RKO (cell line): ENCODE measurements at places on chromosomes 2 and 18.

DNA sequence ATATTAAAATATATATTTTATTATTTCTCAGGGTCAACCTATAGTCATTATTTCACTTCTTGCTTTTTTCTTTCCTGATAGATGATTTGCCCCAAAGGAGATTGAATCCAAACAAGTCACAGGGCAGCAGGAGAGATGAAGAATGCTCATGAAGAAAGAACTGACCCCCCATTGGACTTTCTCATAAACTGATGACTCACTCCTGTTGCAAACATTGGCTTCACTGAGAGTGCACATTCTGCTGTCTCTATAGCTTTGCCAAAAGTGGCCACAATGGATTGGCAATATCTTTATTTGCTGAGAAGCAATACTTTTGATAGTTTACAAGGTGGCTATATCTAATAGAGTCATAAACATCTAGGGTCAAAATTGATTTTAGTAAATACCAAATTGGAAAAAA lies 55.9 kb upstream of the ZNF385B start:
- peak; percentile 22 for DNase-seq

- DNase-seq: no peak
These were observed 290.4 kb upstream of the RBMS1 start for GRCh38 chr2:160784034-160784433.

- DNase-seq: no peak
These were observed 1.1 kb upstream of the CEP192 start for GRCh38 chr18:12990123-12990475.

DNA sequence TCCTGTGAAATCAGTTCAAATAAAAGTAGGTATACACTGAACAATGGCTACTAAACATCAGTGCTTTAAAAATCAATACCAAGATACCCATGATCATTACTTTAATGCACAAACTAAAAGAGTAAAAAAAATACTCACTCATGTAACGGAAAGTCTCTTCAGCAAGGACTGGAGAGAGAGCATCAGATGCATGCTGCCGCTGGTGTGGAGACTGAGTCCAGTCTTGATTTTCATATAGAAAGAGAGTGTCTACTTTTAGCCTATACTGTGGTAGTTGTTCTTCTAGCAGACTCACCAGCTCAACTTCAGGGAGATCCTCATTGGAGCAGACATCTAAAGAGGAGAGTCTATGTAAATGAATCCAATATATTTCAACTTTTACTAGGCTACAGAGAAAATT lies 44.0 kb downstream of the TRAK2 start:
- DNase-seq: no peak

DNA sequence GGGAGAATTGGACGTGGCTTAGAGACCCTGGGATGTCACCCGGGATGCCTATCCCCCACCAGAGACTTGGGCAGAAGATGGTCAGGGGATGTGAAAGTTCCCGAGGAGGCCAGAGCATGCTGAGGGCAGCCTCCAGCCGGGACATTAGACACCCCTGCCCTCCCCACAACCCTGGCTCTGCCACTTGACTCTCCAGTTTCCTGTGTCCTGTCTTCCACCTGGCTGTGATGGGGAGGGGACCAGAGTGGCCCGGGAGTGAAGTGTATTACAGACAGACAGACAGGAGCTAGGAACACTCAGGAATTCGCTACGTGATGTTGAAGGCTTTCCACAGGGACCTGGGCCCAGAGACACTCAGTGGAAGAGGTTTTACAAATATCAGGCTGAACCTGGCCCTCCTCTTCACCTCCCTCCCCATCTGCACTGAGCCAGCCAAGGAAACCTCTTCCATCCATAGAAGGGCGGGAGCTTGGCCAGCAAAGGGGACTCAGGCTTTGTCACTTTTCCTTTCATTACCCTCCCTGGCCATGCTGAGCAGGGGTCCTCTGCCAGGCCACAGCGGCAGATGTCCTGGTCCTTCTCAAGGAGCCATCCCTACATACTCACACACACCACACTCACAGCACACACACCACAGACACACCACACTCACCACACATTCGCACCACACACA lies 60.7 kb downstream of the SDC1 start:
- DNase-seq: peak; percentile 25

DNA sequence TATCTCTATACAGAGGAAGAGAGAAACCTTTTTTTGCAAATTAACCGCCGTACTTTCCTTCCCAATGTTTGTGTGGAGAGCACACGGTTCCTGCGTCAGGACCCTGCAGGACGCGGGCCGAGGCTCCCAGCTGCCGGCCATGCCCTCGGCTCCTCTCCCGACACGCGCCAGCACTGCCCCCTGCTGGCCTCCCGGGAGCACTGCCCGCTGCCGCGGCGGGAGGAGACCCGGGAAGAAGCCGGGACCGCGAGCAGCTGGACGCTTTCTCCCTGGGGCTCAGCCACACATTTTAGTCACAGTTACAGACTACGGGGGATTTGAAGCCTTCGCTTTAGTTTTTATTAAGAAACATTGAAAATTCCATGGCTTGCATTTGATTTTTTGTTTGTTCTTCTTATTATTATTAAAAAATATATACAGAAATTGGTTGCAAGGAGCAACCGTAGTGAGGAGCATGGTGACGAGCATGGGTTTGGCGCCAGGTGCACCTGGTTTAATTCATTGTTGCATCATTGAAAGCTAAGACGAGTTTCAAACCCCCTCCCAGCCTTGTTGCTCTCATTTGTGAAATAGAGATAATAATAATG lies 401.2 kb downstream of the GALR1 start:
- DNase-seq: no peak

DNA sequence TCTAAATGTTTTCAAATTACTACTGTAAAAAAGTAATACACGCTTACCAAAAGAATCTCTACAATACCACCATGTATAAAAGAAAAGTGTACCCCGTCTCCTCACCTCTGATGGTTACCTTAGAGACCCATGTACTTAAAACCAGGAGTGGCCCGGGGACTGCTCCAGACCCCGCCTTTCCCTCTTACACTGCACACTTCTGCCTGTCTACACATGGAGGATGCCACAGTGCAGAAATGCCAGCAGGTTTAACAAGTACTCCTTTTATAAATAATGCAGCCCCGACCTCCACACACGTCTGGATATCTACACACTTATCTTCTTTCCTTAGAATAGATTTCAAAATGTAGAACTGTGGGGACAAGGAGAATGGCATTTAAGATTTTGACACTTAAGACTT lies 5.3 kb downstream of the HDAC4 start:
- DNase-seq: no peak

GRCh38 chr2:136247204-136247950 lies 129.4 kb upstream of the CXCR4 start:
- peak; percentile 32 for DNase-seq

DNA sequence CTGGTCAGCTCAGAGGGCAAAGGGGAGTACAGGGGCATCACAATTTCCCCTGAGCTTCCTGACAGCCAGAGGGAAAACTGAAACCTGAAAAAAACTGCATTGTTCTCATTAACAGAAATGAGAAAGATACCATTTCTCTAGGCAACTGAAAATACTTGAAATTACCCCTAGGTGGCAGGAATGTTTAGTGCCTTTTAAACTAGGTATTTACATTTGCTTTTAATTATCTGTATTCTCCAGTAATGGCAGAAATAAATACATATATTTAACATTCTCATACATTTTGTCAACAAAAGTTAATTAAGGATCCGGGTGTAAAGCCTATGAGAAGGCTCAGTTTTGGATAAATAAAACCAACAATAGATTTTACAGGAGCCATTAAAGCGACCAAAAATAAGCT lies 34.5 kb downstream of the RPL31 start:
- peak; percentile 41 for DNase-seq

DNA sequence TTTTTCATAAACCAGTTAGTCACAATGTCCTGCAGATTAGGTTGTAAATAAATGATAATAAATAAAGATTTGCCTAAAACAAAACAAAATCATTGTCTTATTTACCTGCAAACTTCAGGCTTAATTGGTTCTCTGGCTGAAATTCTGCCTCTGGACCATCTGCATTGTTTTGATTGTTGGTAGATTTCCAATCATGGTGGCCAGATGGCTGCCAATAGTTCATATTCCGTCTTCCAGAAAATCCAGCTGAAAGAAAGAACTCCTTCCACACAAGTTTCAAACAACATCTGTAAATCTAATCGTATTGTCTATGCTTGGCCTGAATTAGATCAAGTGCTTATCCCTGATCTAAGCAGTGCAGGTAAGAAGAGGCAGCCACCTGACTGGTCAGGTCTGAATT lies 771.1 kb upstream of the ZEB2 start:
- no peak for DNase-seq

DNA sequence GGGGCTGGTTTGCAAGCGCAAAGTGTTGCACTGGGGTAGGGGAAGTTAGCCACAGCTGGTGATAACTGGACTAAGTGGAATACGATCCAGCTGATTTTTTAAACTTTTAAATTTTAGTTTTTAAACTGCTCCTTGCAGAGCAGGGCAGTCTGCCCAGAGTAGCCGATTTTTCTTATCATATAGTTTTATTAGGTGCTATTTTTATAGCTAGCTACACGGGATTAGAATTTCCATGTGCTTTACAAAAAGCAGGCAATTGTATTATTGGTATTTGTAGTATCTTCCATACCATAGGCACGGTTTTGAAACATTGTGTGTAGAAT lies 9.6 kb downstream of the CPLX4 start:
- DNase-seq: no peak

DNA sequence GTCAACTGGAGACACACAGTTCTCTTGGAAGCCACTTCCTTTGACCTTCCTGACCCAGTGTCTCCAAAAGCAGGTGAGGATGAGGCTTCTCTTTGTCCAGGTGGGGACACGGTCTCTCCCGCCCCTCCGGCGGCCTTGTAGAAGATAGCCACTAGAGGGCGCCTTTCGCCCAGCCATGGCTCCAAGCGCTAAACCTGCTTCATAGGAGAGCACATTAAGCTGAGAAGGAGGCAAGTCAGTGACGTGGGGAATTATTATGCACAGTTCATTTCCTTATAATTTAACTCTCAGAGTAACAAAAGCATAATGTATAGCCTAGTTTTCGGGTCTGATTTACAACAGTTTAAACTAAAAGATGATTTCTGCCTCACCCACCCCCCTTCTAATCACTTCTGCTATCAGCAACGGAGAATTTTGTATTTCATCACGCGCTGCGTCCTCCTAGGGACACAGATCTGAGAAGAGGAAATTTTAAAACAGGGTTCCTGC lies 208.7 kb downstream of the ICOS start:
- peak; percentile 70 for DNase-seq

- DNase-seq: no peak
These were observed 22.3 kb downstream of the CELF4 start for GRCh38 chr18:37543321-37543720.

DNA sequence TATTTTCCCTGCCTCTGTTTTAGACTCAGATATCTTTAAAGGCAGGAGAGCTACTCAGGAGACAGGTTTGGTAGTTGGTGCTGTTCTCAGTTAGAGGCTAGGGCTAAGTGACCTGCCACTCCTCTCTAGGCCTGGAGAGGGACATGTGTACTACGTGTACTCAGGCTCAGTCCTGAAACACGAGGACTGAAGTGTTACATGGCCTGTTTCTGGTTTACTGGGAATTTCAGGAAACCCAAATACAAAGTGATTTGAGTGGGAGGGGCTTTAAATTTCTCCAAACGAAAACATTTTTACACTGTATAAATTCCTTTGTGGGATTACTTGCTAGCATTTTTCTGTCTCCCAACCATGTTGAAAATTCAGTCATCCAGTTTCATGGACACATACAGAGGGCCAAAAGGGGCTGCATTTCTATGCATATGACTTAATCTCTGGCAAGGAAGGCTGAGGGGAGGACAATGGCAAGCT lies 343.3 kb downstream of the CYP26B1 start:
- no peak for DNase-seq

DNA sequence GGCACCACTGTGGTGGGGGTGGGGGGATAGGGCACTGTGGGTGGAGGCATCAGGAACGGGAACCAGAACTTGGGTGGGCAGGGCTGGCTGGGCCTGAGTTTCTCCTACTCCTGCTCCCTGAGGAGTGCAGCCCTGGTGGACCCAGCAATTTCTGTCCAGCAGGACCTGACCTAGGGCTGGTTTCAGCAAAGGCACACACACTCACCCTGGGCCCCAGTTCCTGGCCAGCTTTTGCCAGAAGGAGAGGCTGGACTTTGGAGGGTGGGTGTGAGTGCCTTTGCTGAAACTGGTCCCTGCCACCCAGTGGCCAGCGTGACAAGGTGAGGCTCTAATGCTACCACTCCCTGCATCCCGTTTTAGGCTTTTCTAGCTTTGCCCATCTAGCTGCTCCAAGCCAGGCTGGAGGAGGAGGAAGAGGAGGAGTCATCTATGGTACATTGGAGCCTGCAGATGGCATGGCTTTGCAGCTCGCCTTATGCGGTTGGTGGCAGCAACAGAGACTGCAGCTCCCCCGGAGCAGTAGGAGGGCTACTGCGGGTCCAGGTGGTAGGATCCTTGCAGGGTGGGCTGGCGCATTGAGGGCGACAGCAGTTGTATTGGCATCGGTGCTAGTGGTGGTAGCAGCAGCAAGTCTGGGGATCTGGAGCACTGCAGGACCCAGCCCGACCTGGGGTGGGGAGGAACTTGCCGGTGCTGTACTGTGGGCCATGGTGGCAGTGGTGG lies 40.4 kb upstream of the IMP4 start:
- DNase-seq: no peak

GRCh38 chr18:76437011-76437410 lies 58.0 kb downstream of the ZNF516 start:
- DNase-seq: no peak

DNA sequence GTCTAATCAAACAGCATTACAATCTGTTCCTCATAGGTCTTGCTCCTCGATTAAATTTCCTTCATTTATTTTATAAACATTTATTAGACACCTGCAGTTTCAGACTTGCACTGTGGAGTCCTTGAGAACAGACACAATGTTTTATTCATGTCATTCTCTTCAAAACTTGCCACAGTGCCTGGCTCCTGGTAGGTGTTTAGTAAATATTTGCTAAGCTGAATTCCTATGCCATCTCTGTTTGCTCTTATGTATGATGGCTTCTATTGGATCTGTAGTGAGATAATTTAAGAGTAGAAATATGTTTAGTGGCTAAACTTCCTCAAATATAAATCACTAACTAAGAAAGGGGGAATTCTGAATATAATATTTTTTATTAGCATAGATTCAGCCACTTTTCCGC lies 61.4 kb downstream of the LRATD1 start:
- DNase-seq: no peak

DNA sequence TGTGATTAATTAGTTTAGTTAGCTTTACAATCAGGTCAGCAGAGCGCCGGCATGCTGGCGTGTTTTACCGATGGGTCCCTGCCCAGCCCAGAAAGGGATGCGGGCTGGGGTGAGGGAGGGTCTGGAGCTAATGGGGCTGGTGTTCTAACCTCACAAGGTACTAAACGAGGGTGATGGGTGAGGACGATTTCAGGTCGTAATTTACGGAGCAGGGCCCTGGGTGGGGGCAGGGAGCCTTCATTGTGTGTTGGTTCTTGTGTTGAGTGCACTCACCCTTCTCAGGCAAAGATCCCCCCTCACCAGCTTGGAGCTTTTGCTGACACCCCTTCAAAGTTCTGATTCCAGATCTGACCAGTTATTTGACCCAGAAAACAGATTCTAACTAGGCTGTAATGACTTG lies 39.5 kb downstream of the PTGR3 start:
- DNase-seq: no peak

DNA sequence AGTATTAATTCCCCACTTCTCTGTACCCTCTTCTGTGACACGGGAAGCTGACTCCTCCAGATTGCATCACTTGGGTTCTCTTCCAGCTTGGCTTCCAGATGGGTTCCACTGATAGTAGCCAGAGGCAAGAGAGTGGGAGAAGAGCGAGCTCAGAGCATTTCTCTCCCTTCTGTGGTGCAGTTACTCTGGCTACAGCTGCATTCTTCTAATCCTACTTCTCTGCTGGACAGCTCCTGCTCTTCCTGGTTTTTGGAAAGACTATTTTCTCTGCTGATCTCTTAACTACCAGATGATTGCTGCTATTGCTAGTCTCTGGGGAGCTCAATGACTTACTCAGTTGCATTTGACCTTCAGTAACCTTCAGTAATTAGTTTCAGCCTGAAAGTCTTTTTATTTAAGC lies 187.5 kb upstream of the MAP2 start:
- peak; percentile 1 for DNase-seq
